ENCODE measurements at places on chromosomes 2 and 18.

GRCh38 chr18:25190472-25190871, 161.5 kb downstream of the ZNF521 start:
- no peak for DNase-seq

DNA sequence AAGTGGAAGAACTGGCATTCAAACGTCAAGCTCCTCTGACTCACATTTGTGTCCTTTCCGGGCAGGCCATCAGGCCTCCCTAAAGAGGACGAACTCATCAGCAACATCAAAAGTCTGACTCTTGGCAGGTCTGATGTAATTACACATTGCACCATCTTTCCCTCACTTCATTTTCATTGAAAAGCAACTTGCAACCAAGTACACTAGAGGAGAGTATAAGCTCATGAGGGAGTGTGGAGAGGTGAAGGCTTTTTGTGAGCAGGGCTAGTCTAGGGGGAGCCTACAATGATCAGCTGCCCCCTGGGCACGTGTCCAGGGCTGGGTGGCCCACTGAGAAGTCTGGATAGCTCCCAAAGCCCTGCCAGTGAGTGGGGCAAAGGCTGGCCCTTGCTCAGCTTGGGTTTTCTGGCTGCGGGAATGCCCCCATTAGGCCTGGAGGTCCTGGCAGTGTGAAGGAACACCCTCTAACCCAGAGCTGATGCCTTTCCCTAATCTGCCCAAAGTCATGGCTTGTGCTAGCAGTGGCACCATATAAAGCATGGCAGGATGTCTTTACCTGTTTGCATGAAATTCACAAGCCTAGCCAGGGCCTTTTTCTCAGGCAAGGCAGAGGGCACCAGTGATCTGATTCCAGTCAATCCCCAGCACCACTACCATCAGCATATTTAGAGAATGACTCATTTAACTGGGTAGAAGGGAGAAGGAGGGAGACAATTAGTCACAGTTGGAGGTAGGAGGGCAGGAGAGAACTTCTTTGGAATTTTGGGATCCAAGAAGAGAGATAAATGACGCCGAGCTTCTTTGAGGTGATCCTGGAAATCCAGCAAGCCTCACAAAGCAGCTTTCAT, 8.5 kb upstream of the DAW1 start:
- DNase-seq = no peak

- no peak for DNase-seq
Observed at GRCh38 chr18:37980556-37980955, 415.0 kb upstream of the CELF4 start.

- DNase-seq = no peak
Observed at GRCh38 chr2:16183345-16183744, 243.0 kb downstream of the MYCN start.

- DNase-seq = no peak
Observed at GRCh38 chr2:189082376-189082975, 97.1 kb downstream of the COL5A2 start.

DNA sequence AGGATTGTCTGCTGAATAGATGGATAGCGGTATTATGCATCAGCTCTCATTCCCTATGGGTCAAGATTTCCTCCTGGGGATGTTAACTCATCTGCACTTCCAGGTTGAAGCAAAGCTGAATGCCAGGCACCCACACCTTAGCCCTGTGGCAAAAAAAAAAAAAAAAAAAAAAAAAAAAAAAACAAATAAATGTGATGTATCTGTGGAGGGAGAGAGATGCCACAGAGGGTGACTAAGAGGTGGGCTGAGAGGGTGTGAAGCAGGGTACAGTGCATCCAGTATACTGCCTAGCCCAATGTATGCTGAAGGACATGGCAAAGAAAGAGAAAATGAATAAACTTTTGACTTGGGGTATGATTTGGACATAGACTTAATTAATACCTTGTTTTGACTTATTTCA, 91.4 kb downstream of the COPS8 start:
- no peak for DNase-seq

- no peak for DNase-seq
Observed at GRCh38 chr18:32335228-32335627, 135.5 kb downstream of the GAREM1 start.

DNA sequence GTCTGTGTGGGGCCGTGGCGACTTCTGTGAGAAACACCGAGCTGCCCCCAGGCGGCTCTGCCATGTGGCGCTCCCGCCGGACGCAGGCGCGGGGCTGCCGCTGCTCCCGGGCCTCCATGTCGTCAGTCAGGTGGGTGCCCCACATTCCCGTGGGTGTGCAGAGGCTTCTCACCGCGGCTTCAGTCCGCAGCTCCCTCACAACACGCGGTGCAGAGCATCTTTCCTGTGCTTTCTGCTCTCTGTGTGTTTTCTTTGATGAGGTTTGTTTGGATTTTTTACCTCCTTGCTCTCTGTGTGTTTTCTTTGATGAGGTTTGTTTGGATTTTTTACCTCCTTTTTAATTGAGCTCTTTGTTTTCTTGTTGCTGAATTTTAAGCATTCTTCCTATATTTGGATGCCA, 13.0 kb downstream of the AQP12A start:
- DNase-seq = no peak

DNA sequence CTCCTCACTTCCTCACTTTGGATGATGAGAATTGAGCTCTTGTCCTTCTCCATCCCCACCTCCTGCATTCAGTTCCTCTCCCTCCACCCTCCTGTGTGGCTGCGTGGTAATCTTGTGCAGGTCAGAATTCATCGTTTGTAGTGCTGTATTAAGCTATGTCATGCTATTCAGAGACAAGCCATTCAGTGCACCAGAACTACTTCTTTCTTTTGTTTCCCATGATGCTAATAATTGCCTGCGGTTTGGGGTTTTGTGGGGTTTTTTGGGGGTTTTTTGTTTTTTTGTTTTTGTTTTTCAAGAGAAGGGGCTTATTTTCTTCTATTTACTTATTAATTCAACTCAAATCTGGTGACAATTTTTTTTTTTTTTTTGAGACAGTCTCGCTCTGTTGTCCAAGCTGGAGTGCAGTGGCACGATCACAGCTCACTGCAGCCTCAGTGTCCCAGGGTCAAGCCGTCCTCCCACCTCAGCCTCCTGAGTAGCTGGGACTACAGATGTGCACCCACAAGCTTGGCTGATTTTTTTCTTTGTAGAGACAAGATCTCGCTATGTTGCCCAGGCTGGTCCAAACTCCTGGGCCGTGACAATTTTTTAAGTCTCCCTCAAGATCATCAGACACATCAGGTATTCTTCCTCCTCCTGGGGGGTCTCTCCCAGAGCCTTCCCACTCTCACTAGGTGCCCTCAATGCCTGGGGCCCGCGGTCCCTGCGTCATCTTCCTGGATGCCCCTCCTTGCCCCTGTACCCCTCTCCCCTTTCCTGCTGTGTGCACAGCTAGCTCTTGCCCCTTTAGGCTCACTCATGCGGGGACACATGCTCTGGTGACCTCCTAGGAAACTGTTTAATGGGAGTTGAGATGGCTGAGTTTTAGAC, 37.8 kb downstream of the MAL start:
- DNase-seq = no peak

DNA sequence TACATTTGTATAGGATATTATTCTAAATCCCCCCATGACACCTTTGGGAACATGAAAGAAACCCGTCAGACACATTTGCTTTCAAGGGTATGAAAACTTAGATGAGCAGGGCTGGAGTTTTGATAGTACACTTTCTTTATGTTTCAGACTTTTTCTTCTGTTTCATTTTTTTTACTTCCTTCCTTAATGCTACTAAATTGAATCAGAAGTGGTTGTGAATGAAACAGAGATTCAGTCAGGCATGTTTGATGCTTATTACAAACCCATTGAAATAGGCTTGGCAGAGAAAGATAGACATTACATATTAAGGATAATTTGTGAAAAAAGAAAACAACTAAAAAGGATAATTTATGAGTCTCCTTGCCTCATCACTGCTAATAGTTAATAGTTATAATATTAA, 26.8 kb downstream of the SLC30A6 start:
- DNase-seq = no peak

DNA sequence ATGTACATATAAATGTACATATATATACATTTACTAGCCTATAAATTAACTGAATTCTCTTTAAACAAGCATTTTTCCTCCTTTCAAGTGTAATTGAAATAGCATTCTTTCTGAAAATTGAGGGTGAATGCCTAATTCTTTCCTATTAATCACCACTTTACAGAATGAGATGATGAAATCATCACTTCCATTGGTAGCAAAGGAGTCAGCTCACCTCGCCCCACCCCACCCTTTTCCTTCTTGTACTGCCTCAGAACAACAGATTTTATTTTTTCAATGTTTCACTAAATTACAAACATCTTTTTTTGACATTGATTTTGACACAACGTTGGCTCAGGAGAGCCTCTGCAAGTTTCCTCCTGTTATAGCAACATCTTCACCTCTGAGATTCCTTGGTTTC, 181.9 kb upstream of the CDH7 start:
- no peak for DNase-seq

DNA sequence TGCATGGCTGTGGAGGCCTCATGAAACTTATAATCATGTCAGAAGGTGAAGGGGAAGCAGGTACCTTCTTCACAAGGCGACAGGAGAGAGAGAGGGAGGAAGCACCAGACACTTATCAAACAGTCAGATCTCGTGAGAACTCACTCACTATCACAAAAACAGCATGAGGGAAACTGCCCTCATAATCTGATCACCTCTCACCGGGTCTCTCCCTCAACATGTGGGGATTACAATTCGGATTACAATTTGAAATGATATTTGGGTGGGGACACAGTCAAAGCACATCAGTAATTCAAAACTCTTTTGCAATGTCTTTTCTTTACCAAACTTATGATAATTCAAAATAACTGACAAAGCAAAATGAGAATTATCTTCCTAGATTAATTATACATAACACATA, 8.5 kb upstream of the CCDC68 start:
- DNase-seq = no peak

DNA sequence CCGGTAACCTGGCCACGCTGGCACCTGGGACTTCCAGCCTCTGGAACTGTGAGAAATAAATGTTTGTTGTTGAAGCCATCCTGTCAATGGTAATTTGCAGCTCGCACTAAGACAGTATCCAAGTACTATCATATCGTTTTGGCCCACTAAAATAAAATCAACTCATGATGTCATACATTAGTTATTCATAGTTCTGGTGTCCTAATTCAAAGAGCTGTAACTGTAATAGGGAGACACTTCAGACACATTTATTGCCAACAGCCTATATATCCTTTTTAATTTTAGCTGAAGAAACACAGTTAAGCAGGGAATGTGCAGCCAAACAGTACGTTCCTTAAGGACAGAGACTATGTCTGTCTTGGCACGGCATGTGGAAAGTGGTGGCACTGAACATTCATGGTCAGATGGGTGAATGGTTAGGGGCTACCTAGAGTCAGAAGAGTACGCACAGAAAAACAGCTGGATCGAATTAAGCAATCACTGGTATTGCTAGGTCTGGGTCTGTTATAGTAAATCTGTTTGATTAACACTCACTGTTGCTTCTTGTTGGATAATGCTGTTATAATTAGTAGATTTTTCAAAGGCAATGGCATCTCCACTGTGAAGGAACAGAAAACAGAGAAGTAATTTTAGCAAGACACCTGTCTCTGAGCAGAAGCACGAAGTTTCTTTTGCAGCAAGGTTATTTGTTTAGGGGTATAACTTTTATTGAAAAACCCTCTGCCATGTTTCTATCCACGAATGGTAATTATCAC, 41.3 kb upstream of the CREG2 start:
- no peak for DNase-seq

DNA sequence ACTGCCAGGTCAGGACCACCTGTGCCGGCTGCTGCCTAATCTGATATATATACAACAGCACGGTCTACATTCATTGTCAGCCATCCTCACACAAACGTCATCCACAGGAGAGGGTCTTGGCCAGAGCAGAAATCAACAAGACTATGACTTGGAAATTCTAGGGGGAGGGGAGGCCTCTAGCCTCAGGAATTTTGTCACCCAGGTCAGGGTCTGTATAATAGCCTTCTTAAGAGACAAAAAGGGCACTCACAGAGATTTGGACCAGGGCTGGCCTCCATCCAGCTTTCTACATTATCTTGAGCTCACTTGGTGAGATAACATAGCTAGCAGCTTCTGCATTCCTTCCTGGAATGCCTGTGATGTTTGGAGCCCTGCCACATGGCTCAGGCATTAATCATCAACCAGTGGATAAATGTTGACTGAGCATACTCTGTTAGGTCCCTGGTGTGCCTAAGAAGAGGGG, 50.4 kb upstream of the CTIF start:
- DNase-seq = no peak

DNA sequence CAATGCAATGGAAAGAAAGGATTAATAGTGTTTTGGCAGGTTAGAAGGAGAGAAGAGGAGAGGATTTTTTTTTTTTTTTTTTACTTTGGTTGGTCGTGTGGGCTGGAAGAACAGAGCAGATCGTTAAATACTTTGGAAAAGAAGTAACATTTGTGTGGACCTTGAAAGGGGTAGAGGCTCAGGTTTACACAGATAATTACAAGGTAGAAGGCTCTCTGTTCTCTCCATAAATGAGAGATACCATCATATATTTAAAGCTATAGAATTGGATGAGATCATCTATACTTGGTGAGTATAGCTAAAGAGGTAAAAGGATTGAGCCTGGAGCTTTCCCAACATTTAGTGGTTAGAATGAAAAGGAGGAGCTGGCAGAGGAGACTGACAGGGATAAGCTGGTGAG, 49.0 kb downstream of the SMCHD1 start:
- no peak for DNase-seq

GRCh38 chr2:10278763-10279471, 23.8 kb upstream of the HPCAL1 start:
- no peak for DNase-seq

DNA sequence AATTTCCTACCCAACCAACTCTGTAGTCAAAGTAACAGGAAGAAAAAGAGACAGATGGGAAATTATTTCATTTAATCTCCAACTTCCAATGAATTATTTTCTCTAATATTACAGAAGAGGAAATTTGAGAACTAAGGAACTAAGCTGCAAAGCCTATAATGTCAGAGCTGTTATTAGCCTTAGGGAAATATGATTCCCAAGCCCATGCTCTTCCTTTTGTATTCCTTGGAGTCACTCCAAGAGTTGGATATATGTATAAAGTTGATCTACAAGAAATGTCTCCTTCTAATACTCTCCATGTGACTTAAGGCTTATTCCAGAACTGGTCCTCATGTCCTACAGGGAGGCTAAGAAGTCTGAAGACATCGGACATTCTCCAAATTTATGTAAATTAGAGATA, 31.6 kb upstream of the VWC2L start:
- no peak for DNase-seq

GRCh38 chr18:23933407-23933806, 81.1 kb upstream of the TTC39C start:
- no peak for DNase-seq

- no peak for DNase-seq
Observed at GRCh38 chr2:43563679-43564078, 32.2 kb downstream of the THADA start.

DNA sequence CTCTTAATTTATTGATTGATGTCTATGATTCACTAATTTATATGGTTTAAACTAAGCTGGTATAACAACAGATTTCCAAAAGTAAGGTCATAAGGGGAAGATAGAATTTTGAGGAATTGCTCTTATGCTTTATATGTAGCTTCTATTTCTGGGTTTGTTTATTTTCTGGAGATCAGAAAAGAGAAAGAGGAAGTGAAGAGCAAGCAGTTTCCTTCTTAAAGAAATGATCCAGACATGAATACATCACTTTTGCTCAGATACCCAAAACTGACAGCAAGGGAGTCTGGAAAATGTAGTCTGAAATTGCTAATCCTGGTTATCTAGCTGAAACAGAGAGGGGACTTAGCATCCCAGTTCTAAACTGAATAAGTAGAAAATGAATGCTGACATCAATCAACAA, 912.5 kb upstream of the CRIM1 start:
- no peak for DNase-seq
